ENCODE measurements at places on chromosomes 5 and 9.

DNA sequence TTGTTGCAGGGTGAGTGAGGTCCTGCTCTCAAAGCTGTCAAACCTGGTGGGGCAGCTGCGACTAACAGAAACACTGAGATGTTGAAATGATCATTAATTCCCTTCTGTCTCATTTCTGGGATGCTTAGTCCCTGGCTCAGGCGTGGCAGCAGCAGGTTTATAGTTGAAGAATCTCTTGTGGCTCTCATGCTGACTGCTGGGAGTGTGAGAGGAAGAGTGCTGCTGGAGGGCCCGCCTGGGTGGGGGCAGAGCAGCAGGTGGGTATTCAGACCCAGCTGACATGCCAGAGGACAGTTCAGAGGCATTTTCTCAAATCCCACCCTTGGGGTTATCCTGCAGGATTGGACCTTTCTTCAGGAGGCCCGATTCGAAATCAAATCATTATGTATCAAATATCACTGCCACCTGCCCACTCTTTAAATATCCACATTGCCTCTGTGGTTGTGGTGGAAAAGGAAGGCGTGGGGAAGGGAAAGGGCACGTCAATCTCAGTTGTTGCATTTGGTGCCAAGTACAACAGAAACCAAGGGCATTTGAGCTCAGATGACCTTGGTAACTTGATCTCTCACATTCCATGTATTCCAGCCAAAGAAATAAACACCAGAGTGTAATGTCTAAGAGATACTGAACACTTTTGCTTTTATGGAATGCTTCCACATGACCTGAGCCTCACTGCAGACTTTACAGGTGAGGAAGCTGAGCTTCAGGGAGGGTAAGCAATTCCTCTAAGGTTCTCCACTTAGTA is 224.3 kb downstream of the AOPEP start:
- no peak for DNase-seq

- peak; percentile 26 for DNase-seq
Measured at GRCh38 chr9:13568841-13569601, 289.5 kb upstream of the MPDZ start.

GRCh38 chr9:124251605-124252378 is 6.0 kb upstream of the NEK6 start:
- no peak for DNase-seq

GRCh38 chr5:126354012-126354857 is 69.0 kb upstream of the GRAMD2B start:
- DNase-seq: no peak

- DNase-seq: no peak
Measured at GRCh38 chr9:110006657-110007056, 201.3 kb downstream of the C9orf152 start.

GRCh38 chr5:77758141-77758938 is 17.8 kb downstream of the TBCA start:
- no peak for DNase-seq

DNA sequence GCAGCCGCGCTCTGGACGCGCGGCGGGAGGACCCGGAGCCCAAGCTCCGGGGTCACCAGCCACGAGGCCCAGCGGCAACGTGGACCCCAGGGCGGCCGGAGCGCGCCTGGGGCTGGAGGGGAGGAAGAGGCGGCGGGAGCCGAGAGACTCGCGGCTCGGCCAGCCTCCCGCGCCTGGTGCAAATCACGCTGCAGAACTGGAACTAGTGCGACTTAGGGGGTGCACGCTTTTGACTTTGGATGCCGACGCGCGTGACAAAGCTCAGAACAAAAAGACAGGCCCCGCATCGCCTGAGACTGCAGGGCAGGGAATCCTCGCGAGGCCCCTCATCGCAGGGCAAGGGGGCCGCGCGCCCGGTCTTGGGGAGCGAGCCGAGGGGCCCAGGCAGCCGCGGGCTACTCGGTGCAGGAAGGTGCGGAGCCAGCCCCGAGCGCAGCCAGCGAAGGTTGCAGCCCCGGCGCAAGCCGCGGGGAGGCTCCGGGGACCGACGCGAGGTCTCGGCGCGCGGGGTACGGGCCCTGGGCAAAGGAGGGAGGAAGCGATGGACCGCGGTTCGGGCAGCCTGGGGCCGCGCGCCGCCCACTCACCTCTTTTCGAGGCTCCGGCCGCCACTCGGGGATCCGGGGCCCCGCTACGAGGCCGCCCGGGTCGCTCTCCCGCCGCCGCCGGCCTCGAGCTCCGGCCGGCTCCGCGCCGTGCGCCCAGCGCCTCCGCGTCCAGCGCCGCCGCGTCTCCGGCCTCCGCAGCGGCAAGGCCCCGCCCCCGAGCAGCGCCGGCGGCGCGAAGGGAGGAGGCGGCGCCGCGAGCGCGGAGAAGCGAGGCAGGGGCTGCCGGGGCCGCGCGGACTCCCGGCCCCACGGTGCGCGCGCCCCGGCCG is at the start of gene GOLM1:
TSS of gene GOLM1 (minus strand) at position 735 of the 877 bp plus-strand sequence. CDS start 20,238 bp downstream, outside the sequence.
- DNase-seq: no peak

DNA sequence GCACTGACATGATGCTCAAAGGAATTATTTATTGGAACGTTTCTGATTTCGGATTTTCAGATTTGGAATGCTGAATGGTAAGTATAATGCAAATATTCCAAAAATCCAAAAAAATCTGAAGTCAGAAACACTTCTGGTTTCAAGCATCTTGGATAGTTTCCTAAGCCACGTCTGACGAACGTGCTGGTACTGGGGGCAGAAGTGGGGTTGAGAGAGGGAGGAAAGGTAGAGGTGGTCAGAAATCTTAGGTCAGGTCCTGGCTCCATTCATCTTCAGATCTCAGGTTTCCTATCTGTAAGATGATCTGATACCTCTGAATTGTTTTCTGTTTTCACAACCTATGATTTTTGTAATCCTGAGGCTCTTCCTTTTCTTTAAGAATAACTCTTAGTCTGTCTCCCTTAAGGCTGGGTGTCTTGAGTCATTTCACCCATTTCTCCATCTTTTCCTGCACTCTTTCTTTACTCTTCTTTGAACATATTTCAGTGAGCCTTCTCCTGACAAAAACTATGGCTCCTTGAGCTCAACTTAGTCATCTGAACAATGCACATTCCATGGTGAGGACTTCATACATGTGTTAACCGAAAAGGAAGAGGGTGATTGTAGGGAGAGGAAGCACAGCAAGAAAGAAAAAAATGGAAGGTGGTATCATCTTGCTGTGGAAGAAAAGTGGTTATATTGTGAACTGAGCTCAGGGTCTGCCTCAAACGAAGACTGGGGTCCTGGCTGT is 3.3 kb downstream of the SGCD start:
- no peak for DNase-seq

GRCh38 chr5:66757219-66757833 is 161.1 kb downstream of the MAST4 start:
- DNase-seq: no peak

DNA sequence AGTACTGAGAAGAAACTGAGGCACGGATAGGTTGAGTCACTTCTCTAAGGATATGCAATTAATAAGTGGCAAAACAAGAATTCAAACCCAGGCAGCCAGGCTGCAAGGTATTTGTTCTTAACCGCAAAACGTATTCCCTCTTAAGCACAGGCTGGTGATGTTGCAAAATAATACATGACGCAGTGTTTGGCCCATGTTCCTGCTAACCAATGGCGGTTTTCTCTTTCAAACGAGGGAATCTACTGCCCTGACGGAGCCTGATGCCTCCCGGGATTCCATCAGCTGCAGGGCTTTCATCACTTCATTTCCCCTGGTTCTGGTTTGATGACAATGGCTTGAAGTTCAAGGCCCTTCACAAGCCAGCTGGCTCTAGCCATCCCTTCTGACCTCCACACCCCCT is 154.8 kb downstream of the SLIT3 start:
- no peak for DNase-seq

All from posterior cingulate gyrus (tissue), 11 donors.